T-helper 17 cell (primary cell): ENCODE measurements at places on chromosomes 12 and 14.

DNA sequence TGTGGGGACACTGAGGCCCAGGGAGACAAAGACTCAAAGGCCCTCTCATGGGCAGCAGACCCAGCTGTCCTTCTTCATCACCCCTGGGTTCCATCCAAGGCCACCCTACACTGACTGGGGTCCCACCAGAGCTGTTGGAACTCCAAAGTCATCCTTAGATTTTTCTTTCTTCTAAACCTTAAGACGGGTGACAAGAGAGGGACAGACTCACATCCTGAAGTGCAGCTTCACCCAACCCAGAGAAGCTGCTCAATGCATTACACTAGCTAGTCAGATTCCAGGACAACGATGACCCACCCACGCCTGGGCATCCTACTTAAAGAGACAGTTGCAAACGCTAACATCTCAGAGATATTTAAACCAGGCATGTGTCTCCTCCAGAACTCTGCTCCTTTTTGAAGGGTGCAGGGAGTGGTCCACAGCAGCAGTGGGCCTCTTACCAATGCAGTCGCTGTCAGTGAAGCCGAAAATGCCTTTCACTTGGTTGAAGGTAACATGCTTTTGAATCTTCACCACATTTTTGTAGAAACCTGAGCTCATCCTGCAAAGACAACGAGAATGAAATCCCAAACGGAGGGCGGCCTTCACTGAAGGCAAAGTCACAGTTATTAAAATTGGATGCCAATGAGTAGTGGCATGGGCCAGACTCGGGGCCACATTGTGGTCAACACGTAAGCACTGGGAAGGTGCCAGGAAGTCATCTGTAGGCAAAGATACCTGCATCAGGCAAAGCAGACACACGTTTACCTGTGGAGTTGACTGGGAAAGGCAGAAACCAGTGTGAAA is 23.4 kb downstream of the SLC25A47 start:
- H3K27ac ChIP-seq = no peak overlapping the region
- H3K36me3 ChIP-seq = peaks cover 12% of the 10 kb centered on the region
- H3K27me3 ChIP-seq = no peaks in the 10 kb centered on the region
- peaks cover 9% of the 10 kb centered on the region for H3K4me1 ChIP-seq
- H3K4me3 ChIP-seq = no peak overlapping the region

GRCh38 chr12:48069241-48069640 is 36.6 kb downstream of the SENP1 start:
- H3K27ac ChIP-seq = no peak overlapping the region
- peaks cover 4% of the 10 kb centered on the region for H3K4me1 ChIP-seq
- no peak overlapping the region for H3K4me3 ChIP-seq
- H3K36me3 ChIP-seq = peaks cover 10% of the 10 kb centered on the region
- H3K27me3 ChIP-seq = no peaks in the 10 kb centered on the region

DNA sequence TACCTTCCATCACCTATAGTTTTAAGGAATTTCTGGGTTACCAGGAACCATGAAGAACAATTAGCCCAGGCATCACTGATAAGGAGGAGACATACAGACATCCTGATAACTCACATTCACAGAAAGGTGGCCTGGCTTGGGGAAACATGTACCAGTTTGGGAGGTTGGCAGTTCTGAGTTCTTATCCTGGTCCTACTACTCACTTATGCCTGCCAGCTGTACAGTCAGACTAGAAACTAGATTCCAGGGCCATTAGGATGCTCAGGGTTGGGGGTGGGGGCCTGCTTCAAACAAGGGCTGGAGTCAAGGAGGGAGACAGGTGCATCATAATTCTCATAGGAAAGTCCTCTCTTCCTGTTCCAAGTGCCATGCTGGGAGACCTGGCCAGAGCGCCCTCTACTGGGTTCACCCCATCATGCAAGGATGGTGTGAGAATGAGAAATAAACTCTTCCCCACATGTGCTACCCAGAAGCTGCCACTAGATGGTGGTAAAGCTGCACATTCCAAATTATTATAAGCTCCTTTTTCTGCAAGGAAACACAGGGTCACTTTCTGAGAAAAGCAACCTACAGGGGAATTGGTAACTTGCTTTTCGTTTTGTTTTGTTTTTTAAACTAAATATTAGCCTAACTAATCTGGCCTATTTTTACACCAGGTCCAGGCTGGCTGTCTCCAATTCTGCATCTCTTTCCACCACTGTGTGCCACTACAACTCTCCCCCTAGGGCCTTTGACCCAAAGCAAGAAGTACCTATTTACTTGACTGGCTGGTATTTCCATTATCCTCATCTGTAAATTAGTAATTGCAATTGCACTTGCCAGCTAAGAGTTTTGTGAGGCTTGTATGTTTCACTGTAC is 14.5 kb downstream of the OAS2 start:
- no peak overlapping the region for H3K4me3 ChIP-seq
- H3K36me3 ChIP-seq = peaks cover 31% of the 10 kb centered on the region
- DNase-seq = peak; percentile 11
- H3K4me1 ChIP-seq = peaks cover 17% of the 10 kb centered on the region

- DNase-seq = no peak
- H3K4me3 ChIP-seq = no peak overlapping the region
- no peak overlapping the region for H3K27ac ChIP-seq
- H3K4me1 ChIP-seq = no peaks in the 10 kb centered on the region
- peaks cover 13% of the 10 kb centered on the region for H3K27me3 ChIP-seq
- no peaks in the 10 kb centered on the region for H3K36me3 ChIP-seq
Measured at GRCh38 chr12:58323676-58324075, 382.3 kb downstream of the ATP23 start.

- no peaks in the 10 kb centered on the region for H3K36me3 ChIP-seq
- H3K4me3 ChIP-seq = peak overlapping the region; percentile 86
- no peaks in the 10 kb centered on the region for H3K27me3 ChIP-seq
- no peak for DNase-seq
Measured at GRCh38 chr12:122399254-122399591, 23.2 kb downstream of the CLIP1 start.

GRCh38 chr12:77294016-77294415 is 228.6 kb upstream of the E2F7 start:
- no peaks in the 10 kb centered on the region for H3K4me1 ChIP-seq
- no peak for DNase-seq
- H3K27ac ChIP-seq = no peak overlapping the region
- H3K36me3 ChIP-seq = no peaks in the 10 kb centered on the region
- no peaks in the 10 kb centered on the region for H3K27me3 ChIP-seq
